ENCODE measurements at places on chromosomes 5 and 9.

GRCh38 chr9:136051837-136052471, 43.1 kb downstream of the NACC2 start:
- no peak for DNase-seq
- no peaks in the 10 kb centered on the region for H3K36me3 ChIP-seq
- peaks cover 96% of the 10 kb centered on the region for H3K27me3 ChIP-seq
- H3K4me3 ChIP-seq = no peak overlapping the region

- no peaks in the 10 kb centered on the region for H3K27me3 ChIP-seq
- H3K4me1 ChIP-seq = no peaks in the 10 kb centered on the region
- peak; percentile 61 for DNase-seq
These were observed 10.6 kb upstream of the P4HA2 start for GRCh38 chr5:132238169-132238744.

- no peaks in the 10 kb centered on the region for H3K36me3 ChIP-seq
- no peak overlapping the region for H3K27ac ChIP-seq
- no peak overlapping the region for H3K4me3 ChIP-seq
- H3K4me1 ChIP-seq = no peaks in the 10 kb centered on the region
- DNase-seq = no peak
These were observed 70.1 kb upstream of the PANK3 start for GRCh38 chr5:168649306-168649705.

GRCh38 chr5:9861666-9862256, 231.6 kb upstream of the TAS2R1 start:
- no peak overlapping the region for H3K27ac ChIP-seq
- no peaks in the 10 kb centered on the region for H3K4me1 ChIP-seq
- no peak for DNase-seq
- no peaks in the 10 kb centered on the region for H3K36me3 ChIP-seq
- no peaks in the 10 kb centered on the region for H3K27me3 ChIP-seq

DNA sequence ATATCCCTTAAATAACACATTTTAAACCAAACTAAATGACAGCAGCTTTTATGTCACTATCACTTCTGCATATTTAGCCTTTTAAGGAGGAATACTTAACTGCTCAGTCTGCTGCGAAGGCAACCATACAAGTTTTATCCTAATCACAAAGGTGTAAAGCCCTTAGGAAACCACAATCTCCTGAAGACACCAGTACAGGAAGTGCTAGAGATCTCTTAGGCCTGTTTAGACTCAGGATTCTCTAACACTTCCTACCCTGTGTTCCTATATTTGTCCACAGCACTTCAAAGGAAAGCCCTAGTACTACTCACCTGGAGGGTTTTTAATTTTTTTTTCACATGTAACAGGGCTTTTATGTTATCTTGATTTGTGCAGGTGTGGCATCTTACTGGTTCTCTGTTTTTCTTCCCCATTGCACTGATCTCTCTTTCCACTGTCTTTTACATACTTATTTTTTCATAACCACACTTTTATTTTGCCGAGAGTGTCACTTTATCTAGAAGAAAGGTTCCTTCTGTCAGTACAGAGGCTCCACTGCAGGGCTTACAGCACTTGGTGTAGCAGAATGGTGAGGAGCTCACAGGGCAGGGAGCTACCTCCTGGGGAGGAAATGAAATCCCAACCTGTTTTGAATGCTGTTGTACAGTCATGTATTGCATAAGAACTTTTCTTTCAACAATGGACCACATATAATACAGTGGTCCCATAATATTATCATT, 1060.6 kb upstream of the ACO1 start:
- H3K4me3 ChIP-seq = no peak overlapping the region
- no peaks in the 10 kb centered on the region for H3K4me1 ChIP-seq
- H3K27ac ChIP-seq = no peak overlapping the region
- H3K27me3 ChIP-seq = no peaks in the 10 kb centered on the region

DNA sequence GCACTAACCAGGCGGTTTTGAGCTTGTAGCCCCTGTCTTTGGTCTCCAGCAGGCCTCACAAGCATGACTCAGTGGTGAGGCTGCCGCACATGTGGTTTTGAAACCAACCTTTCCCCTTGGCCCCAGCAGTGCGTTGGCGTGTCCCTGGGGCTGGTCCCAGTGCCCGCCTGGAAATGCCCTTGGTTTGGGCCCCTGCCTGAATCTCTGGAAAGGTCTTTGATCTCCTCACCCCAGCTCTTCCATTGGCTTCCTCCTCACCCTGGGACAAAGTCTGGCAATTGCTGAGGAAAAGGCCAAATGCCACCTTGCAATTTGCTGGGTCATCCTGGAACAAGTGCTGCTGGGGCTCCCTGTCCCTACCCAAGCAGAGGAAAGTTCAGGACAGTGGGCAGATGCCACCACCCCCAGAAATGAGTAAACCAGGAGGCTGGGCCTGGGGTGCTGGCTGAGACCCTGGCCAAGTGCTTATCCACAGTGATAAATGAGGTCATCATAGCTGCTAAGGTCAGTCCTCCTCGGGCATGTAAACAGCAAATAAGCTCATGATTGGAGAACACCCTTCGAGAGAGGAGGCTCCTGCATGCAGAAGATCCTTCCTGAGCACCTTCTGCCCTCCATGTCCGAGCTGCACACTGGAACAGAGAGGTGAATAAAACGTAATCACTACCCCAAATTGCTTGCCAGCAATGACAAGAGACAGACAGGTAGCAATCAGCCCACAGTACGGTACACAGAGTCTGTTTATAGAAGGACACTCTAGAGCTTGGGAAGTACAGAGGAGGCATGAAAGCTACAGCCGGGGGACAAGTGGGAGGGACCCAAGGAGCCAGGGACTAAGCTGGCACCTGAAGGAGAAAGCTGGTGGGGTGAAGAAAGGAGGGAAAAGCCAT, 98.9 kb upstream of the CPEB4 start:
- H3K27ac ChIP-seq = peak overlapping the region; percentile 90
- no peaks in the 10 kb centered on the region for H3K27me3 ChIP-seq
- peaks cover 24% of the 10 kb centered on the region for H3K4me1 ChIP-seq
- no peaks in the 10 kb centered on the region for H3K36me3 ChIP-seq
- H3K4me3 ChIP-seq = no peak overlapping the region
